ENCODE measurements at places on chromosomes 4 and X. TPM values are rescaled to one million over a fixed set of nuclear protein-coding genes. Genes with fewer than 3 reads are reported as not detected.

The ZCCHC18 gene
- 3.9 TPM for total RNA-seq

DNA sequence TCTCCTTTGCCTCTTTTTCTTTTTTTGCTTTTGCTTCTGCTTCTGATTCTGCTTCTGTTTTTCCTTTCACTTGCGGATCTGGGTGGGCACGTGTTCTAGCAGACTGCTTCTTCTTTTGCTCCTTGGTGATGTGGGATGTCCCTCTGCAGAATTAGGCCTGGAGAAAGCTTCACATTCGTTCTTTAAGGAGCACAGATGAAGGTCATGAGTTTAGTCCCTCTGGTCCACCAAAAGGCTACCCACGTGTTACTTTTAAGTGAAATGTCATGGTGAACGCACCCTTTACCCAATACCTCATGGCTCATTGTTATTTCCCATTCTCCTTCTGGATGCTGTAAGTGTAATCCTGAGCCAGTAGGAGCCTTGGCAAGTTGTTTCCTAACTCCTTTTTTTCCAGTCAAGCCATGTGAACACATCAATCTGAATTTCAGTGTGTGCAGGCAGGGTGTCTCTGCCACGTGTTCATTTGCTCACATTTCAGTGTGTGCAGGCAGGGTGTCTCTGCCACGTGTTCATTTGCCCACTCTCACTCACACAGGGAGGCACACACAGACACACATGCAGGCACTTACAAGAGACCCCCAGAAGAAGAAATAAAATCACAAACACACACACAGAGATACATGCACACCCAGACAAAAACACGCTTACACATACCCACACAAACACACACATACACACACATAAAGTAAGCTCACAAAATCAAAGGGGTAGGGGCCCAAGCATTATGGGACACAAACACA is 36.9 kb downstream of the NBDY start:
- peaks cover 9% of the 10 kb centered on the region for H3K4me1 ChIP-seq
- no peak overlapping the region for H3K27ac ChIP-seq
- no peaks in the 10 kb centered on the region for H3K27me3 ChIP-seq
- H3K36me3 ChIP-seq = no peaks in the 10 kb centered on the region
- no peak for DNase-seq

The DKK2 gene
- 2.2 TPM for total RNA-seq

GRCh38 chr4:153788413-153789276 is at the start of gene SFRP2:
TSS of gene SFRP2 (minus strand) at chr4:153789083. CDS start at chr4:153788835, 248 bp downstream.
- peaks cover 16% of the 10 kb centered on the region for H3K27me3 ChIP-seq
- DNase-seq = no peak
- no peaks in the 10 kb centered on the region for H3K36me3 ChIP-seq
- peak within 1 kb of the TSS; percentile 68 for H3K4me3 ChIP-seq
- H3K4me1 ChIP-seq = peaks cover 18% of the 10 kb centered on the region
- H3K27ac ChIP-seq = no peak within 1 kb of the TSS

All from thoracic aorta (tissue), 2 donors.